B cell (primary cell): ENCODE measurements at places on chromosomes 1 and 21. TPM values are rescaled to one million over a fixed set of nuclear protein-coding genes. Genes with fewer than 3 reads are reported as not detected.

FAM72B gene
- 0.45 and 0.52 TPM in 2 replicates for polyA plus RNA-seq

XKR8 gene
- polyA plus RNA-seq = 2.2 and 3.4 TPM in 2 replicates

UBXN10 gene
- 0.07 and 0.10 TPM in 2 replicates for polyA plus RNA-seq

DNA sequence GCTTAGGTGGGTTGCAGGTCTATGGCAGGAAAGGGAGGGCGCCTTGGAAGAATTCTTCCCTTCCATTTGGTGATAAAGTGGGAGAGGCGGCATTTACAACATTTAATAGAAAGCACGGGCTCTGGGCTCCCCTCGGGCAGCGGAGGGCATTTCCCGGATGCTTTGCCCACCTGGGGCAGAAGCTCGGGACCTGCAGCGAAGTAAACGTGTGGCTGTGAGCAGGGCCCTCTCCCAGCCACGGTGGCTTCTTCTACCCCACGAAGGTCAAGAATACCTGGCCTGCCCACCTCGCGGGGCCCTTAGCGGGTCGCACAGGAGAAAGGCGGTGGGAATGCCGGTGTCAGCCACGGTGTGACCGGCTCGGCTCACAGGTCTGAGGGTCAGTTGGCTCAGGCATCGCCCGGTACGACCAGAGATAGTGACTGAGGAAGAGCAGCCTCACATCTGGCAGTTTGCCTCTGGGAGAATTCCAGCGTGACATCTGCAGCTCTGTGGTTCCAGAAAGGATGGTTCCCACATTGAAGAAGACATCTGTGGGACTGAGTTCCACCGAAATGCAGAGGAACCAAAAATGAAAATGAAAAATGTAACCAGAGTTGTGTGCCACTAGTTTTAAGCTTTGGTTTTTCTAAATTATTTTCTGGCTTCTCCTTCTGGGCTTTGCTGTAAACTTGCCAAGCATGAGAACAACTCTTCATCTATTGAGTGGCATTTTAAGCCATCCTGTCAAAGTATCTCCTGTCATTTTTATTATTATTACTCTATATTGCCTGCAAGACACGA, 720 bp upstream of the F3 start:
- H3K27ac ChIP-seq = no peak overlapping the region
- H3K36me3 ChIP-seq = no peaks in the 10 kb centered on the region
- H3K4me1 ChIP-seq = peaks cover 17% of the 10 kb centered on the region
- H3K4me3 ChIP-seq = peak overlapping the region; percentile 41

DNA sequence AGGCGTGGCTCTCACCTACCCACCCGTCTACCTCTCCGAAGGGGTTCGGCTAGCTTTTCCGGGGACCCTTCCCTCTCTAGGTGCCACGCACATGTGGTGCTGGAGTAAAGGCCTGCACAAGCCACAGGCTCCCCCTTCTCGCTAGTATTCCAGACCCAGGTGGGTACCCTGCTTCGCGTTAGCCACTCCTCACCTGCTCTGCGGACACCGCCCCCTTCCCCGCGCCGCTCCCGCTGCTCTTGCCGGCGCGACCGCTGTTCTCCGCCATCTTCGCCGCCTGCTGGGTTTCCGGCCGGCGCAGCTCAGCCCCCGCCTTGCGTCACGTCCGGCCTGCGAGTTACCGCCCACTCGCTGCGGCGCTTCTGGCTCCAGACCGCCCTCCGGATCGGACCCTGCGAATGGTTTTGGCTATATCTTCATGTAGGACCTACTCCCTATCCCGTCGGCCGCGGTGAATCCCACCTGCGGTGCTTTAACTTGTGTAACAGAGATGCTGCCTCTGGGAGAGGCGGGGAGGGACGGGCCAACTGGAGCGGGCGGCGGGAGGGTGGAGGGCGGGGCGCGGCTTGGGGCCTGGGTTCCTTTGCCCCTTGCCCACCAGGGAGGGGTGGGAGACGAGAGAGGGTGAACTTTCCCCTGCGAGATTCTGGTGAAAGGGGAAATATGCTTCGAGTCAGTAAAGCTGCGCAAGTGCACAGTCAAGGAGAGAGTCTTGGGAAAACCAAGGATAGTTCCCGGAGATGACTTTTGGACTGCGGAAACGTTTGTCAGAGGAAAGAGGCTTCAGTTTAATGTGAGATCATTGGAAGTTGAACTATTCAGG, at the start of the genes NIT1 and PFDN2:
TSS of gene NIT1 (plus strand) at position 347 of the 823 bp plus-strand sequence. CDS start at position 419, 72 bp downstream.
TSS of gene PFDN2 (minus strand) at position 279 of the 823 bp plus-strand sequence. CDS start at position 268, 11 bp downstream.
- peaks cover 45% of the 10 kb centered on the region for H3K4me1 ChIP-seq
- peak within 1 kb of the TSS; percentile 97 for H3K4me3 ChIP-seq
- H3K27ac ChIP-seq = peak within 1 kb of the TSS; percentile 86
- H3K27me3 ChIP-seq = no peaks in the 10 kb centered on the region
- H3K36me3 ChIP-seq = peaks cover 29% of the 10 kb centered on the region

DNA sequence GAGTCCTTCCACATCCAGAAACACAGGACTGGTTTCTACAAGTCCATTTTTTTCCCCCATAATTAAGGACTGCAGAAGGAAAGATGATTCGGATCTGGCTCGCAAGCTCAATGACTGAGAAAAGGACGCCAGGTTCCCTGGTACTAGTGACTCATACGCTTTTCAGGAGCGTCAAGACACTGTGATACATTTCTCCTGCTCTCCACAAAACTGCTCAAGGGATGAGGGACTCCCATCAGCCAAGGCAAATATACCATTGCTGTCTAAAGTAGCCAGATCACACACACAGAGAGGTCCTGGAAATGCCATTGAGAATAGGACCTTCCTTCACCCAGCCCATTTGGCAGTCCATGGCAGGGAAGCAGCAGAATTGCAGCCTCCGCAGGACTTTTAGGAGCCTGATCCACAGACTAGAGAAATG, 253.6 kb upstream of the IRF2BP2 start:
- no peaks in the 10 kb centered on the region for H3K36me3 ChIP-seq
- DNase-seq = no peak
- H3K4me3 ChIP-seq = no peak overlapping the region
- no peak overlapping the region for H3K27ac ChIP-seq
- H3K27me3 ChIP-seq = no peaks in the 10 kb centered on the region

- H3K27me3 ChIP-seq = no peaks in the 10 kb centered on the region
- H3K4me3 ChIP-seq = no peak overlapping the region
- peaks cover 17% of the 10 kb centered on the region for H3K36me3 ChIP-seq
- DNase-seq = no peak
- no peak overlapping the region for H3K27ac ChIP-seq
Observed at GRCh38 chr1:211574705-211575104, 4.3 kb downstream of the SLC30A1 start.

DNA sequence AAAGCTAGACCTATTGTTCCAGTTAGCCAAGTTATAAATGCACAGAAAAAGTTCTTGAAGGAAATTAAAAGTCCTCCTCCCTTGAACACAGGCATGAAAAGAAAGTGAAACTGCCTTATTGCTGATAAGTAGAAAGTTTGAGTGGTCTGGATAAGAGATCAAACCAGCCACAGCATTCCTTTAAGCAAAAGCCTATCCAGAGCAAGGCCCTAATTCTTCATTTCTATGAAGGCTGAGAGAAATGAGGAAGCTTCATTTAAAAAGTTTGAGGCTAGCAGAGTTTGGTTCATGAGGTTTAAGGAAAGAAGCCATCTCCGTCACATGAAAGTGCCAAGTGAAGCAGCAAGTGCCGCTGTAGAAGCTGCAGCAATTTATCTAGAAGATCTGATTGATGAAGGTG, 2.7 kb upstream of the SSX2IP start:
- H3K4me3 ChIP-seq = peak overlapping the region; percentile 65
- peaks cover 24% of the 10 kb centered on the region for H3K4me1 ChIP-seq
- DNase-seq = peak; percentile 43

DNA sequence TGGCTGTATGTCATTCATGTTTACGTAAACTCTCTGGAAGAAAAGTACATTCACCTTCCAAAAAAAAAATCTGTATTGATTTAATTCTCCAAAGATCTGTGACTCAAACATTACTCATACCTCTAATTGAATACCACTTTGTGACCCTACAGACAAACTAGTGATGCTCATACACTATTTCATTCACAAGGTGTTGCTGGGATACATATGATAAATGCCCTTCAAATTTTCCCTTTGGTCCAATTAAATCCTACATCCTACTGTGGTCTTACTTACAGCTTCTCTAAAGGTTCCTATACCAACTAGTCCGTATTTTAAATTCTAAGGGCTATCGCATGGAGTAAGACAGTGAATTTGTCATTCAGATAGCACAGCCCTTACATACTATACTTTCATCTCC, 26.8 kb upstream of the CADM3 start:
- H3K36me3 ChIP-seq = no peaks in the 10 kb centered on the region
- no peaks in the 10 kb centered on the region for H3K4me1 ChIP-seq
- no peak overlapping the region for H3K27ac ChIP-seq
- DNase-seq = no peak
- peaks cover 3% of the 10 kb centered on the region for H3K27me3 ChIP-seq
- H3K4me3 ChIP-seq = no peak overlapping the region

- peak; percentile 26 for DNase-seq
- no peak overlapping the region for H3K27ac ChIP-seq
Observed at GRCh38 chr1:200588698-200589097, 31.9 kb downstream of the KIF14 start.

GRCh38 chr21:27799861-27800260, 833.0 kb upstream of the ADAMTS5 start:
- no peak overlapping the region for H3K4me3 ChIP-seq
- no peaks in the 10 kb centered on the region for H3K4me1 ChIP-seq
- H3K27ac ChIP-seq = no peak overlapping the region
- no peaks in the 10 kb centered on the region for H3K27me3 ChIP-seq
- H3K36me3 ChIP-seq = no peaks in the 10 kb centered on the region
- no peak for DNase-seq

DNA sequence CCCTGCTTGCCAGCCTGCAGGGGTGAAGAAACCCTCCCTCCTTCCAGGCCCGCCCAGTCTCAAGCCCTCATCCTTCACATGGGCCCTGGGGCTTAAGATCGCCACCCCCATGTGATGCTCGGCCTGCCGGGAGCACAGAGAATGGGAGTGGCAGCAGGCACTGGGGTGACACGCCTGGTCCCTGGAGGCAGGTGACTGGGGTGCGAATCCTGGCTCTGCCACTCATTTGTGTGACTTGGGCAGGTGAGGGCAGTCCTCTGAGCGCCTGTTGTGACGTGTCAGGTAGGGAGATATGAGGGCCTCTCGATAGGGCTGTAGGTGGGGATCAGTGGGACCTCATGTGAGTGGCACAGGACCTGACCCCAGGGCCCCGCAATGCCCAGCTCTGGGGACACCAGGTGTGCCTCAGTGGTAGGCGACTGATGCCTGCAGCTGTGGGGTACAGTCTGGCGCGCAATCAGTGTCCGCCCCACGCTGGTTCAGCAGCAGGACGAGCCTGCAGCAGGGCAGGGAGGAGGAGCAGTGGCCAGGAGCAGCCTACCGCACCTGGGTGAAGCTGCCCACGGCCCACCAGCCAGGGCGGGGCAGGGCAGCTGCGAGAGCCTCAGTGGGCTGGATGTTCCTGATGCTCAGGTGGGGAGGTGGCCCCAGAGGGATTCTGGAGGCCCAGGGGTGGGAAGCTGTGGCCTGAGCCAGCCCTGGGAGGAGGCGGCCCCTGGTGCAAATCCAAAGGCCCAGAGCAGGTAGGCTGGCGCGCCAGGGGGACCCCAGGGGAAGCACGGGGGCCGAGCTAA, 6.2 kb downstream of the SH2D5 start:
- H3K4me1 ChIP-seq = peaks cover 12% of the 10 kb centered on the region
- H3K27me3 ChIP-seq = no peaks in the 10 kb centered on the region
- H3K27ac ChIP-seq = no peak overlapping the region
- H3K4me3 ChIP-seq = no peak overlapping the region

GRCh38 chr1:57839067-57839466, 415.2 kb upstream of the DAB1 start:
- no peak overlapping the region for H3K4me3 ChIP-seq
- no peak for DNase-seq
- no peaks in the 10 kb centered on the region for H3K4me1 ChIP-seq
- no peaks in the 10 kb centered on the region for H3K27me3 ChIP-seq
- no peaks in the 10 kb centered on the region for H3K36me3 ChIP-seq

DNA sequence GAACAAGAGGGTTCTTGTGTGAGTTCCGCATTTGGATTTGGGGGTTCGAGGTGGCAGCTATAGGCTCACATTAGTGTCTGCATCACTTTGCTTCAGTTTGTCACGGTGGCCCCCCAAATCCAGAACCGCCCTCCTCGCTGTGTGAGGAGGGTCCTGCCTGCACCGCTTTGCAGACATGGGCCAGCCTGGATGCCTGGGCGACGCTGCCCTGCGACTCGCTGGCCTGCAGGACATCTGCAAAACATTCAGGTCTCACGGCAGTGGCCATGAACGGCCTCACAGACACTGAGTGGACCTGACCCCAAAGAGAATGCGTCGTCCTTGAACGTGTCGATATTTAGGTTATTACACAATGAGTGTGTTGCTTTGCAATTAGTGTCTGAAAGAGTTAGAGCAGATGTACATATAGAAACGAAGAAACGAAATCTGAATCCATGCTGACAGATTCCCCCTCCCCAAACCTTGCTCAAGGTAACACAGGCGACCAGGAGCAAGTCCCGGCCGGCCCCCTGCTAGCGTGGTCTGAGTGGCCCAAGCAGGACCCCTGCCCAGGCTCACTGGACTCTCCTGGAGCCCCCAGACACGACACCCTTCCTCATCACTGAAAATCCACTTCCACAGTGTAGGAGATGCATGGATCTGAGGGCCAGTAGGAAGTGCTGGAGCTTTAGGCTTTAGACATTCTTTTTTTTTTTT, 20.4 kb downstream of the PDE9A start:
- no peaks in the 10 kb centered on the region for H3K36me3 ChIP-seq
- H3K27ac ChIP-seq = no peak overlapping the region
- peaks cover 6% of the 10 kb centered on the region for H3K4me1 ChIP-seq

DNA sequence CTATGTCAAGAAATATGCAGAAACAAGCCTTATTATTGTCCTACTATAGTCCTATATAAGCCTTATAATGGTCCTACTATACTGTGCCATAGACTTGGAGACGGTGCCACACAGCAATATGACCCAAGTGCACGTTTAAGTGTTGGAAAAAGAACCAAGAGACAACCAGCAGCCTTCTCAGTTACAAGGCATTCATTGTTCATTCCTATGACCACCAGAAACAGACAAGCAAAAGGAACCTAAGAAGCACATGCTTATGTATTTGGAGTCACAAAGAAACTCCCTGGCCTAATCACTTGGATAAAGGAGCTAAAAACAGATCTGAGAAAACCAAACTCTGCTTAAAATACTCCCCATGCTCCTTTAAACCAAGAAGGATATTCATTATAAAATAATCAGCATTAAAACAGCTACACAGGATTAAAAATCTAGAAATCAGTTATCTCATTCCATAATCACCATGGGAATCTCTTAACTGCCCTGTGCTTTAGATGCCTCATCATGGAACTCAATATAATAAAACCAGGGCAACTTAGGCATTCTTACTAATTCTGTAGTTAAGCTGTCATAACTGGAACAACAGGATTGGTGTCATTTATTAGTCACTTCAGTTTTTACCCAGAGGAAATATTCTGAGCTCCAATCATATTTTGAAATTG, 7.0 kb downstream of the COLGALT2 start:
- DNase-seq = no peak
- no peaks in the 10 kb centered on the region for H3K36me3 ChIP-seq
- peaks cover 22% of the 10 kb centered on the region for H3K27me3 ChIP-seq

DNA sequence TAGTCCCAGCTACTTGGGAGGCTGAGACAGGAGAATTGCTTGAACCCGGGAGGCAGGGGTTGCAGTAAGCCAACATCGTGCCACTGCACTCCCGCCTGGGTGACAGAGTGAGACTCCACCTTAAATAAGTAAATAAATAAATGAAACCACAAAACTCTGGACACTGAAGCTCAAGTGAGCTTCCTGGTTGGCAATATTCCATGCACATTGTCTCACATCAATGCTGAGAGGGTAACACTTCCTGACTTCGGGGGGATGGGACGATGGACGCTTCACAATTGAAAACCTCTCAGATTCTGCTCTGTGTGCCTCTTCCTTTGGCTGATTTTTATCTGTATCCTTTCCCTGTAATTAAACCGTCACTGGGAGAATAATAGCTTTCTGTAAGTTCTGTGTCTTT, 70.0 kb upstream of the ZNF644 start:
- H3K27me3 ChIP-seq = no peaks in the 10 kb centered on the region
- no peaks in the 10 kb centered on the region for H3K36me3 ChIP-seq
- no peak for DNase-seq
- H3K4me1 ChIP-seq = no peaks in the 10 kb centered on the region
- no peak overlapping the region for H3K27ac ChIP-seq
